ENCODE measurements at places on chromosomes 6 and 20.

DNA sequence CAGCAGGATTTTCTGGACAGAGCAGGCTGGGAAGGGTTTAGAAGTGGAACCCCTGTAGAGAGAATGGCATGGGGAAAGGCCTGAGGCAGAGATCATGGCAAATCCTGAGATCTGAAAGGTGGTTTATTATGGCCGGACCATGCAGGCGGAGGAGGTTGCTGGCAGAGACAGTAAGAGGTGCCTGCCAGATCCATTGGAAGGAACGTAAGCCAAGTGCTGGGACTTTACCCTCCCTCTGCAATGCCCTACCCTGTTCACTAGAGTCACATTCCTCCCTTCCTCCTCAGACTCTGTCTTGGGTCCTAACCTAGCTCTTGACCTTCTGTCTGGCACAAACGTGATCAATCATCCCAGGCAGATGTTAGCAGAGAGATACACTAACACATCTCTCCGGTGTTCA is 66.4 kb upstream of the SLC22A23 start:
- DNase-seq, result no peak

DNA sequence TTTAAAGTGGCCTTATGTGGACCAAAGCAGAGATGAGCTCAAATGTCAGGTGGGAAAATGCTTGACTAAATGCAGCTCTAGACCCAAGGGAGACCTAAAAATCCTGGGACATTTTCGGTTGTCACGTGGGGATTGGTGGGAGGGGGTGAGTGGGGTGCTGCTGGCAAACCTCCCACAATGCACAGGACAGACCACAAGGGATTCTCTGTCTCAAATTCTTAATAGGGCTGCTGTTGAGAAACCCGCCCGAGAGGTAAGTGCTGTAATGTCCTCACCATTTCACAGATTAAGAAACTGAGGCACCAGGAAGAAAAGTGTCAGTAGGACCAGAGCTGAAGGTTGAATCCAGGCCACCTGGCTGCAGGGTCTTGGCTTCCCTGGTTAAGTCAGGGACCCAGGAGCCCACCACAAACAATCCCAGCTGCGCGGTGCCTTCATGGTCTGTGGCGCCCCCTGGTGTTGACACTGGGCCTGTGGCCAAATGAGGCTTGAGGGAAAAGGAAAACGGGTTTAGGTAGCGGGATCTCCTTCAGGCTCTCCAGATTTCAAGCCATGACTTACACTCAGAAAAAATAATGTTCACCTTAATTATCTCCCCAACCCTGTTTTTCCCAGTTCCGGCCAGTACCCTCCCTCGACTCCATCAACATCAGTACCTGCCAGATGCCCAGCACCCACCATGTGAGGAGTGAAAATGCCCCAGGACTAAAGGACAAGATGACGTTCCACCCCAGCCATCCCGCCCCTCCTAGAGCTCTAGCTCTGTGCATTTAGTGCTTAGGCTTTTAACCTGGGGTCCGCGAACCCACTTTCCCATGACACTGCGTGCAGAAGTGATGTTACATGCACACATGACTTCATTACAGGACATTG is 7.2 kb downstream of the HLA-G start:
- DNase-seq, result no peak

GRCh38 chr20:54665812-54666211 is 190.4 kb downstream of the DOK5 start:
- no peak for DNase-seq

DNA sequence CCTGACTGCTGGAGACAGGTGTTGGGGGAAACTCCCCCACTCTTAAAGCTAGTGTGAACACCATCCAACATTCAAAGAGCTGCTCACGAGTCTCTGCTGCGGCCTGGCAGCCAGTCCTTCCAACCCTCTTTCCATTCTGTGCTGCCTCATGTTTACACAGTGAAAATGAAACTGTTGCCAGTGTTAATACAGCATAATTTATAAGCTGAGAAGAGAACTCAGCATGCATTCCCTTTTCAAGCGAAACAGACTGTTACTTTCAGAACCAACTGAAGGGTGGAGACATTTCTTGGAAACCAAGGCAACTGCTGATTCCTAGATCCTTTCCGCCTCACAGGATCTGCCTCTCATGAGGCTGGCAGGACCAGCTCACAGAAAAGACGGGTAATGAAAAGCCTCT is 533.8 kb upstream of the ID4 start:
- peak; percentile 10 for DNase-seq

DNA sequence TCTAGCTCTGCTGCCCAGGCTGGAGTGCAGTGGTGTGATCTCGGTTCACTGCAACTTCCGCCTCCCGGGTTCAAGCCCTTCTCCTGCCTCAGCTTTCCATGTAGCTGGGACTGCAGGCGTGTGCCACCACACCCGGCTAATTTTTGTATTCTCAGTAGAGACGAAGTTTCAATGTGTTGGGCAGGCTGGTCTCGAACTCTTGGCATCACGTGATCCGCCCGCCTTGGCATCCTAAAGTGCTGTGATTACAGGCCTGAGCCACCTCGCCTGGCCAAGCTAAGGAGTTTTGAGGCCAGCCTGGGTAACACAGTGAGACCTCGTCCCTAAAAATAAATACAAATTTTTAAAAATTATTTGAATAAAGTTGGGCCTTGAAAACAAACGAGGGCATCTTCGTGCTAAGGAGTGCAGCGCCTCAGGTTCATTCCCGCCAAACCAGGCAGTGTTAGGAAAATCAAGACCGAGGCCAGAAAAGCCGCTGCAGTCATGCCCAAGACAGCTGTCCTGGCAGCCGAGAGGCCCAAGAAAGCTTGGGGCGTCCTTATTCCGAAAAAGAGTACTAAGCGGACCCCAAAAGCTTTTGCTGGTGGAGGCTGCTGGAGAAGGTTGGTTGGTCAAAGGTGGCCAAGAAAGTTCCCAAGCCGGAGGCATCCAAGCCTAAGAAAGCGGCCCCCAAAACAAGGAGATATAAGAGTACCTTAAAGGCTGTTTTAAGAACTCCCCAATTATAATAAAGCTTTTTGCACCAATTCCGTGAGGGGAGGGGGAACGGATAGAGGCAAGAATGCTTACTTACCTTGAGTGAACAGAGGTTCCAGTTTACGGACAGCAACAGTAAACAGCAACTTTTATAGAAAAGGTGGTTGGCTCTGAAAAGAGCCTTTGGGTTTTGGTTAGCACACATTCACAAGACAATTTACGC is 109.0 kb downstream of the HFE start:
- no peak for DNase-seq

- no peak for DNase-seq
Observed at GRCh38 chr6:169159331-169159730, 94.3 kb downstream of the THBS2 start.

Measured in astrocyte (in vitro differentiated cells and primary cell).